ENCODE measurements at places on chromosomes 11 and 22. TPM values are rescaled to one million over a fixed set of nuclear protein-coding genes. Genes with fewer than 3 reads are reported as not detected.

Gene MMP13
- total RNA-seq: not detected

Gene ME3
- total RNA-seq: 1.0 TPM

- no peak for DNase-seq
Observed at GRCh38 chr22:43852573-43853327, 9.6 kb downstream of the SULT4A1 start.

GRCh38 chr22:30877662-30878515, 90.7 kb downstream of the MORC2 start:
- no peak for DNase-seq

DNA sequence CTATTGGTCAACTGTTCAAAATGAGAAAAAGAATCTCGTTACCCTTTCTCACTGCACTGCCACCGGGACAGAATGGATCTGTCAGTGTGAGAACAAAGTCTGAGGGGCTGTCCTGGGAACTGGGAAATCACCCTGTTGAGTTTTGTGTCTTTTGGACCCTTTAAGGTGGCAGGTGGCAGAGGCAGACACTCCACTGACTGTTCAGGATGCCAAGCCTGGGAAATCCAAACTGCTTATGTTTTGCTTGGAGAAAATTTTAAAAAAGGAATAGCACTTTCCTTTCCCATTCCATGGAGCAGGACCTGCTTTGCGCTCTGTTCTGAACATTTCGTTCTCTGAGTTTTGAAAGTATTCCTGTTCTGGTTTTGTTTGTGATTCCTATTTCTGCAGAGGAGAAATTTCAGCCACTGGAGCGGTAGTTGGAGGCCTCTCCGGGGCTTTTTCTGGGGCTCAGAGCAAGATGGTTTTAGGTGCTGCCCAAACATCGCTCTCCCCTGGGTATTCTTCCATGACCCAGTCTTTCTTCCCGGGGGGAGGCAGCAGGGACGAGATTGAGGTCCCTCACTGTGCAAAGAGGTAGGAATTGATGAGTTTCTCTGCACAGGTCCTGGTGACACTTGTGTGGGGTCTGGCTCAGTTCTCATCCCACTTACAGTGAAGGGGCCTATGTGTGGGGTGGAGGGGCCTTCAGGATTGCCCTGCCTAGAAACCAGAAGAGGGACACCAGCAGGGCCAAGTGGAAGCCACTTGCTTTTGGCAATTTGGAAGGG, 138.5 kb upstream of the SYT13 start:
- no peak for DNase-seq

DNA sequence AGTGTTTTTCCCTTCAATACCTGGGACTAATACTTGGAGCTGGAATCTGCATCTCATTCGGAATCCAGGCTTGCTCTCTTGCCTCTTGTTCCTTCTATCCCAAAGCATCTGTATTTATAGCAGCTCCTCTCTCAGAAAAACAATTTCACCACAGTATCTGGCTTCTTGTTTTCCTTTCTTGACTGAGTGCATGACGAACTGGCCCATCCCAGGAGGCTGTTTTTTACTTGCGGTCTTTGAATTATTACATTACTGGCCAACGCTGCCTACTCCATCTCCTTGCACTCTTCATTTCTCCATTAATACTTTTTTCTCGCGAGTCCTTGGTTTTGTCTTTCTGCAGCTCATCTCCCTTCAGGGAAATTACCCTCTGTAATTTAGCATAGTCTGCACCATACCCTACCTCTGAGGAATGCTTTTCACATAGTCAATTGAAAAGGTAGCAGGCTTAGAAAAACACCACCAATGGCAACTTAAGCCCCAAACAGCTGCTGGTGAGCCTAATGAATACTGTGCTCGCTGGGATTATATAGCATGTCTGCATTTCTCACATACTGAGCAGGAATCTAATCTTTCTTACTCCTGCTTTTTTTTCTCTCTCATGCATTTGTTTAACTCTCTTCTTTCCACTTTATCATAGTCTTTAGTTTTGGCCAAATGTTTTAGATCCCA, 277.4 kb upstream of the SESN3 start:
- DNase-seq: no peak
